ENCODE measurements at places on chromosomes 12 and 14.

GRCh38 chr14:21543521-21543960 lies 17.4 kb upstream of the SALL2 start:
- DNase-seq = no peak

DNA sequence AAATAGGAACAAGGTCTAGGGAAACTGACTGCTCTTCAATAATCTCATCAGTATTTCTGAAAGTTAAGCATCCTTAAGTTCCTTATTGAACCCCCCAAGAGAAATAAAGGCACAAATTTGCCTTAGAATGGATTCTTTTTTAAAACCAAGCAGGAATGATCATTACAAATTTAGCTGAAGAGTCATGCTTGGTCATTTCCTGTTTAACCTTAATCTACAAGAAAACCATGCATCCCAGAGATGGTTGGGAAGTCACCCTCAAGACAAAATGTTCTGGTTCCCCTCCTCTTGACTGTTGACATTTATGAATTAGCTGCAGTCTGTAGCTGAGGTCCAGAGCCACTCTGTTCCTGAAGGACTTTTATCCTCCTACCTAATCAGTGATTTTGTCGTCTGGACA lies 291.8 kb upstream of the G2E3 start:
- peak; percentile 17 for DNase-seq

GRCh38 chr14:57962325-57963035 lies 96.6 kb upstream of the SLC35F4 start:
- no peak for DNase-seq

- DNase-seq = peak; percentile 37
These were observed 841.1 kb downstream of the NRXN3 start for GRCh38 chr14:79011091-79011919.

GRCh38 chr14:98437113-98437512 lies 834.9 kb downstream of the BCL11B start:
- no peak for DNase-seq

GRCh38 chr12:31000751-31001150 lies 72.9 kb upstream of the DDX11 start:
- DNase-seq = peak; percentile 78

GRCh38 chr12:27015730-27016076 lies 1.5 kb upstream of the TM7SF3 start:
- peak; percentile 45 for DNase-seq

DNA sequence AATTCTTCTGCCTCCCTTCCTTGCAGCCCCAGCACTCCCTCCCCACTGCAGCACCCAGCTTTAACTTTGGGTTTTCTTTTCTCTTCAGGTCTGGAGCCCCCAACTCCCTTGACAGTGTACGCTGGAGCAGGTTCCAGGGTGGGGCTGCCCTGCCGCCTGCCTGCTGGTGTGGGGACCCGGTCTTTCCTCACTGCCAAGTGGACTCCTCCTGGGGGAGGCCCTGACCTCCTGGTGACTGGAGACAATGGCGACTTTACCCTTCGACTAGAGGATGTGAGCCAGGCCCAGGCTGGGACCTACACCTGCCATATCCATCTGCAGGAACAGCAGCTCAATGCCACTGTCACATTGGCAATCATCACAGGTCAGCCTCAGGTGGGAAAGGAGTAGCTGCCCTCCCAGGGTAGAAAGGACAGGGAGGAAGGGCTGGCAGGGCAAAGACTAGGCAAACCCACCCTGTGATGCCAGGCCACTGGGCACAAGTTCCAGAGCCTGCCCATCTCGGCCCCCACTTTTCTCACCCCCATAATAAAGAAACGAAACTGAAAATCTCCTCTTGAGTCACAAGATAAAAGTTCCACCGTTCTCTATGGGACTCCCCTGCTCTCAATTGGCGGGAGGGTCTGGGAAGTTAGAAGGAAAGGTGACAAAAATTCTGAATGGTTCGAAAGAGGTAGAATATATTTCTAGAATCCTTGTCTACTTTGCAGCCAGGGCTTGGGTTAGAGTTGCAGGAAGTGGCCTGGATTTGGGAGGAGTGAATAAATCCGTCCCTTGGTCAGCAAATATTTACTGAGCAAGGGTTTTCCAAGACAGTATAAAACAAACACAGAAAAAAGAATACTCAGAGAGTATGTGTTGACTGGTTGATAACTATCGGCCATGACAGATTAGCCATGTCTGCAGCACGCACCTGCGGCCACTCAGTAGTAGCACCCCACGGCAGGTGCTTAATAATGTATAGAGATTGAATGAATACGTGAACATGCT lies 3.2 kb downstream of the LAG3 start:
- DNase-seq = no peak

- no peak for DNase-seq
These were observed 50.8 kb upstream of the GARIN6 start for GRCh38 chr12:99596762-99597161.

DNA sequence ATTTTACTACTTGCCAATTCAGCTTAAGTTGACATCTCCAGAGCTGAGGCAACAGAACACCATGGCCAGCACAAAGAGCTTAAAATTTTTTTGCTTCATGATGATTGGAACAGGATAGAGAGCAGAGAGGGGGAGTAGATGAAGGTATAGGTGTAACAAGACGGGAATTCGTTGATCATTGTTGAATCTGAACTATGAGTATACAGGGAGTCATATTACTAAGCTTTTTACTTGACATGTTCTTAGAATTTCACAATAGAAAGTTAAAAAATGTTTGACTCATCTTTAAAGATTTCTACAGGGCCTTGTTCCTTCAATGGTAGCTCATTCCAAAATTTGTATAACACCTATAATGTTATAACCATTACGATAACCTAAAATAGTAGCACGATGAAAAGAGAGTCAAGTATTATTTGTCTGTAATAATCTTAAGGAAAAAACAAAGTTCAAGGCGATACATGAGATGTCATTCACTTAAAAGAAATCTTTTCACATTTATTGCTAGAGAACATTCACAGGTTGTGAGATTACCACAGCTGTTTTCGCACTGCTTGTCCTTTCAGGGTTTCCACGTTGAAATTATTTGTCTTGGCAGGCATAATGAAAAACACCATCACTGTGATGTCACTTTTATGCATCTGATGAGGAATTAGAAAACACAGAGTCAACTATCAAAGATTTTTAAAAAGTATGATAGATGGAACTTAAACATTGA lies 33.9 kb downstream of the SPX start:
- DNase-seq = peak; percentile 9

GRCh38 chr12:6288235-6288634 lies 22.2 kb upstream of the PLEKHG6 start:
- DNase-seq = peak; percentile 36

GRCh38 chr14:100765991-100766390 lies 39.3 kb downstream of the DLK1 start:
- DNase-seq = no peak

DNA sequence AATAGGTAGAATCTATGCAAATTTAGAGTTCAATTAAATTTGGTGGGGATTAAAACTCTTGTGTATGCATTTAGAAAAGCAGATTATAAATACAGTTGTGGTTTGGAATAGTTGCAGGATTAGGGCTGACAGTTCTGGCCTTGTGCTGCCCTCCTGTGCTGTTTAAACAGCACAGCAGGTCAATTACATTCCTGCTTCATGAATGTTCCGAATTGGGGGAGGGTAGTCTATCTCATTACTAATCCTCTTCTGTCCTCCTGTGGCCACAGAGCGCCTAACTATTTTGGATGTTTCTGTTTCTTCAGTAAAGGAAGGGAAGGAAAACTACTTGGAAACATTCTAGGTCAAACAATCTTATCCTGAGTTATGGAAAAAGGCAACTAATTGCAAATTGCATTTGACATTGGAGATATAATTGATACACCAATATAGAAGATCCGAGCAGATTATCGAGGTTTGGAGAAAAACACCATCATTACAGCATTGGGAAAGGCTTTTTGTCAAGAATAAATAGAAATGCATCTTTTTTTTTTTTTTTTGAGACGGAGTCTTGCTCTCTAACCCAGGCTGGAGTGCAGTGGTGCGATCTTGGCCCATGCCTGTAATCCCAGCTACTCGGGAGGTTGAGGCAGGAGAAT lies 8.7 kb upstream of the GPR19 start:
- DNase-seq = peak; percentile 94

DNA sequence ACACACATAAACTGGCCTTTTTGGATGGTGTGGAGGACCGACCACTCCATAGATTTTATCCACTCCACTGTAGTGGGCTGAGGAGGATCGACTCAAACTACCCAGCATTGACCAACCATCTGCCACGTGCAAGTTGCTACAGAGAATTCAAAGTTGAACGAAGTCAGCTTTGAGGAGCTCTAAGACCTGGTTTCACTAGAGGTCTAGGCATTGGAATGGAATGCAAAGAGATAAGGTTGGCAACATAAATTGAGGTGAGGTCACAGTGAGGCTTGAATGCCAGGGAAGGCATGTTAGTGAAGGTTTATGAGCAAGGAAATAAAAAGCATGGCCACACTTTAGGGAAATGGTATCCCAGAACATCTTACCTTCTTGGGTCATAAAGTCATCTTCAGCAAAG lies 14.5 kb downstream of the VWF start:
- peak; percentile 89 for DNase-seq

GRCh38 chr12:130552483-130552996 lies 163.6 kb downstream of the RIMBP2 start:
- DNase-seq = no peak

GRCh38 chr12:120835304-120835612 lies 68.9 kb downstream of the SPPL3 start:
- peak; percentile 85 for DNase-seq

GRCh38 chr12:113645183-113645582 lies 173.5 kb upstream of the LHX5 start:
- no peak for DNase-seq

DNA sequence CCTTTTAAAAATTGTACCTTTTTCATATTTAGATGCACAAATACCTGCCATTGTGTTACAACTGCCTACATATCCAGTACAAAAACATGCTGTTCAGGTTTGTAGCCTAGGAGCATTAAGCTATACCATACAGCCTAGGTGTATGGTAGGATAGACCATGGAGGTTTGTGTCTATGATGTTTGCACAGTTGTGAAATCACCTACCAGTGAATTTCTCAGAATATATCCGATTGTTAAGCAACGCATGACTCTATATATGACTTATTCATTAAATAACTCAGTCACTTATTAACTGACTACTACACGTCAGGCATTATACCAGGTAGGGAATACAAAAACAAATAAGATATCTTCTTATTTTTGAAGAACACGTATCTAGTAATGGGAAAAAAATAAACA lies 26.2 kb upstream of the ETNK1 start:
- DNase-seq = no peak

DNA sequence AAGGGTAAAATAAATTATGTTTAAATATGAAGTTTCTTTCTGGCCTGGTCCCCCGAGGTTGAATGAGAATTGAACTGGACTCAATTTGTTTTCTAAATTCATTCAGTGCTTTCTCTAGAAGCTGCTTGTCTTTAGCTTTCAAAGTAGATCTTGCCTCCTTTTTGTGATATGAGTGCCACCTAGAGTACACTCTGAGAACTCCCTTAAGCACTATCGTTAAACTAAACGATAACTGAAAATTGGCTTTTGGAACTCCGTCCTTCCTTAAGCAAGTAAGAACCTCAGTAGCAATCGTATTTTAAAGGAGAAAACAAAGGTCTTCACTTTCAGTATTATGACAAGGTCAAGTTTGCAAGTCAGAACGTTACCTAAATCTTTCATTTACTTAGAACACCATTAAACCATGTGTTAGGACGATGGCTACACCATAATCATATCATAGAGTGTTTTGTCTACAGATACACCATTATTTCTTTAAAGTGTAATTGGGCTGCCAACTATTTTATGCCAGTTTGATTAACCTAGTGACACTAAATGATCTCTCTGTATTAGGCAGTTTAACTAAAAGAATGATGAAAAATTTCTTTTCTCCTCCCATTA lies 364.8 kb downstream of the SNAPC1 start:
- DNase-seq = peak; percentile 55

GRCh38 chr12:123997033-123997822 lies 24.2 kb downstream of the ZNF664 start:
- DNase-seq = no peak

- no peak for DNase-seq
These were observed 66.0 kb upstream of the TRAF3 start for GRCh38 chr14:102711207-102711606.

DNA sequence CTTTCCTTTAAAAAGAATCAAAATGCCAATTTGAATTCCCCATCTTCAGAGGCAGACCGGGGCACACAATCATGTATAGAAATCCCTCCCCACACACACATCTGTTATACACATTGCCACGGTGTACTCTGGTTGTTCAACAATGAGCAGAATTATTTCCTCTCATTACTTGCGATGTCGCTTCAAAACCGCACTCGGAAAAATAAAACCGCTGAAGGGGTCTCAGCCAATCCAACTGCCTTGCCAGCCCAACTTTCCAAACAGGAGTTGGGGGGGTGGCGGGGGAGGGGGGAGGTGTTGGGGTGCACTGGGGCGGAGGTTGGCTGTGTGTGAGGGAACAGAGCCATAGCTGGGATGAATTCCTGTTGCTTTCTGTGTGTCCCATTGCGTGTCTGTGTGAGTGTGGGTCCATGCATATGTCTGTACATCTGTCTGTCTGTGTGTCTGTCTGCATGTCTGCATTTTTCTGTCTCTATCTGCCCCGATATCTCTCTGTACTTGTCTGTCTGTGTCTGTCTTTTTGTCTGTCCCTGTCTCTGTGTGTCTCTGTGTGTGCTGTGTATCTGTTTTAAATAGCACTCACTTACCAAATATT lies 163.6 kb upstream of the TBX3 start:
- DNase-seq = no peak

GRCh38 chr12:124792961-124793441 lies 70.7 kb downstream of the SCARB1 start:
- peak; percentile 82 for DNase-seq

GRCh38 chr14:60622210-60622916 lies 26.9 kb downstream of the SIX1 start:
- DNase-seq = no peak

- no peak for DNase-seq
These were observed 18.9 kb upstream of the NUP107 start for GRCh38 chr12:68667896-68668295.

DNA sequence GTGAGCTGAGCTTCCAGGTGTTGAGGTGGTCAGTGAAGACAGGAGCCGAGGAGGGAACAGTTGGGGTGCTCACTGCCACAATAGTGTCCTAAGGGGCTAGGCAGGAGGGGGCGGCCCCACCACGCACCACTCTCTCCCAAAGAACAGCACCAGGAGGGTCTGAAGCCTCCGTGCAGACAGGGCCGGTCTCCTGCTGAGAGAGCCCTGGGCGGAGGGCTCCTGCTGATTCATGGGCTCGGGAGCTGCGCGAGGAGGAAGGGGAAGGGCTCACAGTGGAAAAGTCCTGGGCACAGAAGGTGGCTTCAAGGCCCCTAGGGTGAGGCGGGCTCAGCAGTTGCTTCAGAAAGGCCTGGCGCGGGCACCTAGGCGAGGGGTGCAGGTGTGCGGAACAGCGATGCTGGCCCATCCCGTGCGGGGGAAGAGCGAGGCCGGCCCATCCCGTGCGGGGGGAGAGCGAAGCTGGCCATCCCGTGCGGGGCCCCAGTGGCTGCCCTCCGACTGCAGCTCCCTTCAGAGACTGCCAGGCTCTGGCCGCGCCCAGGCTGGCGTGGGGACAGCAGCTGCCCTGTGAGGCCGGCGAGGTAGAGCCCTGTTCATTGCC lies 176.7 kb downstream of the ADGRD1 start:
- DNase-seq = no peak

- DNase-seq = no peak
These were observed 33.2 kb downstream of the TSPAN11 start for GRCh38 chr12:30959778-30960177.

Measured in amniotic epithelial cell (primary cell).